ENCODE measurements at places on chromosomes 13 and 19.

- no peak for DNase-seq
Measured at GRCh38 chr19:6393983-6394412, 1.0 kb upstream of the GTF2F1 start.

DNA sequence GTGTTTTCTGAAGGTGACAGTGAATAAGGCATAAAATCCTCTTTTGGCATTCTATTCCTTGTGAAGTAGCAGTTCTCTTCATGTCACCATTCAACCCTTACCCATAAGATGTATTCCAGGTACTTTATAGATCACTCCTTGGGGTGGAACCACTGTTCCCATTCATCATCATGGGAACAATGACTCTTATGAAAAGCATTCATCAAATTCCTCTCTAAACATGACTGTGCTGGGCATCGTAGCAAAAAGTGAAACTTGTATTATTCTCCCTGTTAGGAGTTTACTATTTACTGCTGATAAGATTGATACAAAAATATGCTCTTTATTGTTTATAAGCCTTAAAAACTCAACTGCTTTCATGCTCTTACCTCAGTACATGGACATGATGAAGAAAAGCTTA lies 793.4 kb downstream of the LIG4 start:
- DNase-seq: peak; percentile 7

- DNase-seq: no peak
Measured at GRCh38 chr19:2334986-2335846, 6.7 kb downstream of the SPPL2B start.

DNA sequence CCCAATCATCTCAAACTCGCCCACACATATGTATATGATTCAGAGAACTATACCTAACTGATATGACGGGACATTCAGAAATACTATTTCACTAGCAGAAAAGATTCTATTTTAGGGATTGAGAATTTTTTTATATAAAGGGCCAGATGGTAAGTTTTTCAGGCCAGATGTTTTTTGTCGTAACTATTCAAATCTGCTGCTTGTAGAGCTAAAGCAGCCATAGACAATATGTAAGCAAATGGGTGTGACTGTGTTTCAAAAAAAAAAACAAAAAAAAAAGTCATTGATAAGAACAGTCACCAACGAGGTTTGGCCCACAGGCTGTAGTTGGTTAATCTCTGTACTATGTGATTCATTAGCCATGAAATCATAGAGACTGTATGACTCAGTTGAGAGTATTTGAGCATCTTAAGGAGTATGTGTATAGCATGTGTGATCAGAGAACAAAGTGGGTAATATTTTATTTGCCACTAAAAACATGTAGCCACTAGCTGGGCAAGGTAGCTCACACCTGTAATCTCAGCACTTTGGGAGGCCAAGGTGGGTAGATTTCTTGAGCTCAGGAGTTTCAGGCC lies 2724.7 kb downstream of the PCDH9 start:
- no peak for DNase-seq

All from hepatic stellate cell (primary cell).